ENCODE measurements at places on chromosomes 2 and 18.

DNA sequence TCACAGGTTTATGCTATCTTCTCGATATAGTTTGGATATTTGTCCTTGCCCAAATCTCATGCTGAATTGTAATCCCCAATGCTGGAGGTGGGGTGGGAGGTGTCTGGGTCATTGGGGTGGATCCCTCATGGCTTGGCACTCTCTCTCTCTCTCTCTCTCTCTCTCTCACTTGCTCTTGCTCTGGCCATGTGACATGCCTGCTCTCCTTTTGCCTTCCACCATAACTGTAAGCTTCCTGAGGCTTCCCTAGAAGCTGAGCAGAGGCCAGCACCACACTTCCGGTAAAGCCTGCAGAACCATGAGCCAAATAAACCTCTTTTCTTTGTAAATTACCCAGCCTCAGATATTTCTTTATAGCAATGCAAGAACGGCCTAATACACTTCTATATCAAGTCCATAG is 41.3 kb upstream of the PGAP1 start:
- DNase-seq: no peak

- no peak for DNase-seq
These were observed 98.1 kb downstream of the NFATC1 start for GRCh38 chr18:79493801-79494211.

DNA sequence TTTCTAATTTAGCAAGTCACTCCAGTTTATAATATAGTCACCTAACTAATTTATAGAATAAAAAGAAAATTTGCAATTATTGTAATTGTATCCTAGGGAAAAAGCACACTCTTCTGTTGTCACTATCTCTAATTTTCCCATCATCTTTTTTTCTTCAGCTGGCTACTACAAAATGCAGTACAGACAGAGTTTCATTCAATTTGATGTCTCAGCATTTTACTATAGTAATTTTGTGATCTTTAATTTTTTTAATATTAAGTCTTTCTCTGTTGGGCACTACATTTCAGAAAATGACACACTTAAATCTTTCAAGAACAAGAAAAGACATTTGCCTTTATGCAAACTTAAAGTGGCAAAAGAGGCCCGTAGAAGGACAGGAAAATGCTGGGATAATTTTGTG is 118.0 kb downstream of the LRRTM4 start:
- DNase-seq: no peak

DNA sequence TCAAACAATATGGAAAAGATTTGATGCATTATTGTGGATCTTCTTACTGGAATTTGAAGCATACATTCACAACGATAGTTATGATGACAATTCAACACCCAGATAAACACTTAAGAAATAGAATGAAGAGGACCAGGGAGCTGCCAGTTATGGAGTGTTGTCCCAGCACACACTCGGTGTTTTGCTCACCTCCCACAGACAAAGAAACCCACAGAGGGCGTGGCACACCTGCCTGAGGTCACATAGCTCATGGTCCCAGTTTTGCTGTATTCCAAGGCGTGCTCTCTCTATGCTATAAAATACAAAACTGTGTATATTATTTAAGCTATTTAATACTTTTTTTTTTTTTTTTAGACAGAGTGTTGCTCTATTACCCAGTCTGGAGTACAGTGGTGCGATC is 31.1 kb downstream of the EFR3B start:
- DNase-seq: no peak

DNA sequence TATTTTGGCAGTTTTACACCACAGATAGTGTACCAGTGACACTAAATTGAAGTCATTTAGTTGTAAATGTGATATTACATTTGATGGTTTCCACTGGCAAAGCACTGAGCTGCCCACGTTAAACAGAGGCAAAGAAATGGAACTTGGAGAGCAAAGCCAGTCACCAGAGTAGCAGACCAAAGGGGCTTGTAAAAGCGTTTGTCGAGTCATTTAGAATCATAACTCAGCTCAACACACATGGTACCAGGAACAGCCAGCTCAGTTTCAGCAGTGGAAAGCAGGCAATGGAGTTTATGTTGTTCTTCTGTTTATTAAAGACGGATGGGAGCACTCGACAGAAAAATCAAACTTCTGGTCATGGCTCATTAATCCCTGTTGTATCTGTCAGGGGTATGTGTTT is 91.2 kb downstream of the POU3F3 start:
- no peak for DNase-seq

Measured in K562 (cell line).